T-helper 17 cell (primary cell): ENCODE measurements at places on chromosomes 3 and 15. TPM values are rescaled to one million over a fixed set of nuclear protein-coding genes. Genes with fewer than 3 reads are reported as not detected.

HEG1 gene
- 20.5 TPM for total RNA-seq

GPR160 gene
- 4.5 TPM for total RNA-seq

SCAANT1 gene
- total RNA-seq = 1.7 TPM

TRH gene
- total RNA-seq = not detected

CXCR6 gene
- 2.0 TPM for total RNA-seq

PIF1 gene
- total RNA-seq = 0.44 TPM

GP5 gene
- 4.0 TPM for total RNA-seq

CX3CR1 gene
- 0.65 TPM for total RNA-seq
